NB4 (cell line): ENCODE measurements at places on chromosomes 4 and X.
A peak's percentile ranks its signal among the peaks of the same experiment; 100 is the strongest.

DNA sequence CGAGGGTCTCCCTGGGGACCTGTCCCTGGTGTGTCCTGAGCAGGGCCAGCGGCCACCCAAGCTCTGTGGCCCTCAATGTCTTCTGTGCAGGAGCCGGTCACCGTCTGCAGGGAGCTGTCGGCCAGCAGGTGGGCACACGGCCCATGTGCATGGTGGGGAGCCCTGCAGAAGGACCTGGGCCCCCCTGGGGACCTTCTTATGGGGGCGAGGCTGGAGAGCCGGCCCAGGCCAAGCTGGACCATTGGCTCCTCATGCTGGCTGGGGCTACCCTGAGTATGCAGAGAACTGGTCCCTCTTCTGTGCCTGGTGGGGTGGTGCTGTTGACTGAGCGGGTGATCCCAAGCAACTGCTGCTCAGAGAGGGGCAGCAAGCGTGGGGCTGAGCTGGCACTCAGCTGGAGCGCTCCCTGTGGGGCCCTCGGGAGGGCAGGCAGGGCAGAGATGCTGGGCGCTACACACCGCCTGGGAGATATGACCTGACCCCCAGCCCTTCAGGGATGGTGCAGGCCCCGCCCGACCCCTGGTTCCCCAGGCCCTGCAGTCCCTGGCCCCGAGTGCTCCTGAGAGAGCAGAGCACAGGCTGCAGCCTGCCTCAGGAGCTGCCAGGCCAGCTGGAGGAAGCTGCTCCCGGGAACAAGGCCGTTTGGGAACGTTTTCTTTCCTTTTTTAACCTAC, 14.8 kb downstream of the NAT8L start:
- no peak for DNase-seq

DNA sequence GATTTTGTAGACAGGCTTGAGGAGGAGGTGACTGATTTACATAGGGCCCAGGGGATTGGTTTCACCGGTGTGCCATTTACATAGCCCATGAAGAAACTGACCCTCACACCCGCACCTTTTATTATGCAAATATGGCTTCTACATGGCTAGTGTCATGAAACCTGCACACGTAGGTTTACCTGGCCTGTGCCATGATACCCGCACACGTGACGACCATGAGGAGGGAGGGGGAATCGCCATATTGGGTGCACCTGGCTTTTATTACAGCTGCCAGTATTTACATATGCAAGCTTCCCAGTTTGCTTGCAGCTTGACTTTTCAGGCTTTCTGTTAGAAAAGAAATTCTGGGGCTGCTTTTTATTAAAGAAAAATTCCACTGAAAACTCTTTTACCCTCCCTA, 359.7 kb downstream of the ADAM29 start:
- DNase-seq = no peak

- DNase-seq = no peak
Measured at GRCh38 chr4:59044286-59044900, 1934.2 kb upstream of the IGFBP7 start.

GRCh38 chr4:29948858-29949257, 771.3 kb upstream of the PCDH7 start:
- no peak for DNase-seq

- no peak for DNase-seq
Measured at GRCh38 chr4:180560896-180561295, 1682.3 kb upstream of the TENM3 start.

DNA sequence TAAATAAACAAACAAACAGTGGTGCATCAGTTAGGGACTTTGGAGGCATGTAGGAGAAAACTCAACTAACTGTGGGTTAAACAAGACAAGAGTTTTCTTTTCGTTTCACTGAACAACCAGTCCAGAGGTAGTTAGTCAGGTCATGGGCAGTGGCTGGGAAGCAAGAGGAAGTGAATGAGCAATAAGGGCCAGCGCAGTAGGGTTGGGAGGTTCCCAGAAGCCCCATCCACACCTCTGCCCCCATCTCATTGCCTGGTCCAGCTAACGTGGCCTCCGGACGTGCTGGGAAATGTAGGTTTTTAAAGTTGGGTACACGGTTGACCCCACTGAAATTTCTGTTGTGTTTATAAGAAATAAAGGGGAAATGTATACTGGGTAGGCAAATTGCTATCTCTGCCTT, 8.7 kb downstream of the GLOD5 start:
- DNase-seq = no peak

GRCh38 chr4:180925805-180926204, 1317.4 kb upstream of the TENM3 start:
- DNase-seq = no peak

DNA sequence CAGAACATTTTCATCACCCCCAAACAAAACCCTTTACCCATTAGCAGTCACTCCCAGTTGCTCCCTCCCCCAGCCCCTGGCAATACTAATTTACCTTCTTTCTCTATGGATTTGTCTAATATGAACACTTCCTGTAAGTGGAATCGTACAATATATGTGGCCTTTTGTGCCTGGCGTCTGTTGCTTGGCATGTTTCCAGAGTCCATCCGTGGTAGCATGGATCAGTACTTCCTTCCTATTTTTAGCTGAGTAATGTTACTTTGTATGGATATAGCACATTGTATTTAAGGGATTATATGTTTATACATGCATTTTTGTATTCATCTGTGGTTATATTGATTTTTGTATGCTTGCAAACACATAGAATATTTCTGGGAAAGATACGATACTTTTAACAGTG, 48.2 kb downstream of the PPEF1 start:
- DNase-seq = no peak

DNA sequence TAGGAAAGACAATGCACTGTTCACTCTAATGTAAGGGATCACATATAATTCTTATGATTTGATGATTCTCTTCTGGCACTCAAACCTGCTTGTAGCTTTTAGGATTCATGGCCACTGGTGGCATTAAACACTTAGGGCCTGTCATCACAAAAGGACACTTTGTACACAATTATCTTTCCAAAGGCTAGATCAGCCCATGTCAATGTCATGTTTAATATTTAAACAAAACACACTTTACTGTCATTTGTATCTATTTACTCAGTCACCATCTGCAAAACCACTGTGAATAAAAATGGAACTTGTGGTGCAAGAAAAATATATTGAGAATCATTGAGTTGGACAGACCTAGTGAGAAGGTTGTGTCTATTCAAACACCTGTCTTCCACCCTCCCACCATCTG, 83.6 kb upstream of the TTC29 start:
- no peak for DNase-seq

DNA sequence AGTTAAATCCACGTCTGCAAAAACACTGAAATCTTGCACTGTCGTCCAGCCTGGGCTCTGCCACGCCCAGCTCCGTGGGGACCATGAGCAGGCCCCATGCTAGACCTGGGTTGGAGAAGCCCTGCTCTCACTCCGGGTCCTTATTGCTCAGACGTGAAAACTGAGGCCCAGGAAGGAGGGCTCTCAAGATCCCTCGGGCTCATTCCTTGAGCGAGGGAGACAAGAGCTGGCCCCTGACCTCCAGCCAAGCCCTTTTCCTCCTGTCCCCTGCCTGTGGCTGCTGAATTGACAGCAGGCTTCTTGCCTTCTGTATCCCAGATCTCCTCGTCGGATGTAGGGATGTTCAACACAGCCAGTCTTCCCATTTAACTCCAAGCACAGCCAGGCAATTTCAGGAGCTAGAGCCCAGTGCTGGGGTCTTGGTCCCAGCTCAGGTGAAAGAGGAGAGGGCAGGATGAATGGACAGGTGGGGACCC, 109.5 kb downstream of the CPZ start:
- DNase-seq = no peak

DNA sequence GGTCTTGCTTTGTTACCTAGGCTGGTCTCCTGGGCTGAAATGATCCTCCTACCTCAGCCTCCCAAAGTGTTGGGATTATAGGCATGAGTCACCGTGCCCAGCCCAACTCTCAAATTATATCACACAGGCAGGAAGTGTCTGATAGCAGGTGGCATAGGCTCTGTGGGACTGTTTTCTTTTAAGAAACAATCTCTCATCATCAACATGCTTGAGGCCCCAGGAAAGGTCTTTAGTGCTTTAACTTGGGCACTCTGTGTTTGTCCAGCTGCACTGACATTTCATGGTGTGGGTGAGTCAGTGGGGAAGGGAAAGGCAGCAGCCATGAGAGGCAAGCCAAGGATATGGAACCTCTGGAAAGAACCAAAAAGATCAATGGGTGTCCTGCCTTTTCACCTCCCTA, 88.1 kb upstream of the TSPAN5 start:
- DNase-seq = no peak

- DNase-seq = peak; percentile 3
Measured at GRCh38 chr4:120009731-120010130, 56.9 kb downstream of the MAD2L1 start.

GRCh38 chr4:161444626-161445025, 719.2 kb downstream of the FSTL5 start:
- DNase-seq = no peak

DNA sequence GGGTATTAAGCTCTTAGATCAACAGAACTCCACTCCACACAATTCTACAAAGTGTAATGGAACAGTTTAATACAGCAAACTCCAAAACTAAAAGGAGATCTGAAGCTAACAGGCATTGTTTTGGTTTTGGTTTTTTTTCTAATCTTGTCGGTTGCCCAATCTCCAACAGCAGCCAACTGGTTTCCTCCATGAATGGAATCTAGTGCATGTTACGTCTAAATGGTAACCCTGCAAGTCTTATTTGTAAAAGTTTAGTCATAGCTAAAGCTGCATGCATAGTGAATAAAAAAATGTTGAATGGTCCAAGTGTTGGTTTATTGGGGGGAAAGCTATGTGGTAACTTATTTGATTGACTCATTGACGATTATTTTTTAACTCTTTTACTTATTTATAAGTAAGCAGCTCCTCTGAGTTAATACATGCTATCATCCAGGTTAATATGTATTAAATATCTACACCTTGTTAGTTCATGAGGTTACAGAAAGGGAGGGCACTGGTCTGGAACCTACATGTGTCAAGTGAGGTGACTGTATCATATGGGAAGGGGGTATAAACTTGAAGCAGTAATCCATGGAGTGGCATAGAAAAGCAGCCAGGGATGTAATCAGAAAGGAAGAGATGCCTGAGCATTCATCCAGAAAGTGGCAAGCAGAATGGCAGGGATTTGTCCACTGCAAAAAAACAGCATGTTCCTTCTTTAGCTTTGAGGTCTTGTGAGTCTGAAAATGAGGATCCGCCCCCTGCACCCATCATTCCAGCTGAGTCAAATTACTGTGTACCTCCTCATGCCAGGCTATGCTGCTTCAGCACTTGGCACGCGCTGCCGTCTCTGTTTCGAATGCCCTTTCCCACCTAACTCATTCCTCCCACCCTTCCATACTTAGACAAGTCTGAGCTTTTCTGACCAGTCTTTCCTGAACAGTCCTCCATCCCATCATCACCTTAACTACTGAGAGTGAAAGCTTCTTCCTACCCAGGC, 81.7 kb downstream of the PDGFC start:
- DNase-seq = no peak

- peak; percentile 30 for DNase-seq
Measured at GRCh38 chr4:82801910-82802521, 3.4 kb upstream of the SCD5 start.

DNA sequence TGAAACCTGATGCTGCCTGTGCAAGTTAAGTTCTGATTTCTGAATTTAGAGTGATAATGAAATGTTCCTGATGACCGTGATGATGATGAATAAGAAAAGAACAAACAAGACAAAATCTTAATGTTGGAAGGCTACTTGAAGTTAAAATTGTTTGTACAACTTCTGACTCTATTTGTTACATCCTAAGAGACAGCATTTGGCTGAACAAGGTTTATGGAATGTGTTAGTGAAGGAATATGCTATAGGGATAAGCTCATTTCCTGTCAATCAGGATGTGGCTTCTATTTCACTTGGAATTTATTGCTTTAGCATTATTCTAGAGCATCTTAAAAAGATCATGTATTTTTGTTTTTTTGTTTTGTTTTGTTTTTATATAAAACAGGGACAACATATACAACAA, 267.5 kb downstream of the FAT4 start:
- no peak for DNase-seq

- no peak for DNase-seq
Measured at GRCh38 chr4:16489226-16489625, 263.0 kb upstream of the TAPT1 start.

DNA sequence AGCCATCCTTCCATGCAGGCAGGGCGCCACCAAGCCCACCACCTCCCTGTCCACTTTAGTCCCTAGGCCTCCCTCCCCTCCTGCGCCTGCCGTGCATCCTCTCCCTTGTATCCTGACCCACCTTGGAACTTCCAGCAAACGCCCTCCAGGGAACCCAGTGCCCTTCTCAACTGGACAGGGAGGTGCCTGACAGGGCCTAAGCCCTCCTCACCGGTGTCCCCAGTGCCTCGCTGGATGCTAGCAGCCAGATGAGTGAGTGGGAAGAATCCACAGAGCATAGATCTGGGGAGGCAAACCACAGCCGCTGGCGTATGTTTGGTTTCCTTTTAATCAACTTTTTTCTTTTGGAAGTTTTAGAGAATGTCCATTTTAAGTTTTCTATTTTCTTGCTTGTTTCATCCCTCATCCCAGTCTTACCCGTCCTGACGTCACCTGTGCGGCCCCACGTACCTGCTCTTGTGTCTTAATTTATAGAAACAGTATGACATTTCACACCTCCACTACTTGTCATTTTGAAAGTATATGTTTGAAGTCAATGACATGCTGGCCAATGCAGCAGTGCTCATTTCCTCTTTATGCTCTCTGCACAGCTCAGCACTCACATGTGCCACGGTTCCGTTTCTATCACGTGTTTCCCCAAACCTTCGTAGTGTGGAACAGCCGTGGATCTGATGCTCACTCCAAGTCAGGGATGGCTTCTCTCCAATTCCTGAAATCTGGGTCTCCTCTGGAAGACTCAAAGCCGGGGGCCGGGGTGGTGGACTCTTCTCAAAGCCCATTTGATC, 3.4 kb upstream of the HMX1 start:
- peak; percentile 33 for DNase-seq

DNA sequence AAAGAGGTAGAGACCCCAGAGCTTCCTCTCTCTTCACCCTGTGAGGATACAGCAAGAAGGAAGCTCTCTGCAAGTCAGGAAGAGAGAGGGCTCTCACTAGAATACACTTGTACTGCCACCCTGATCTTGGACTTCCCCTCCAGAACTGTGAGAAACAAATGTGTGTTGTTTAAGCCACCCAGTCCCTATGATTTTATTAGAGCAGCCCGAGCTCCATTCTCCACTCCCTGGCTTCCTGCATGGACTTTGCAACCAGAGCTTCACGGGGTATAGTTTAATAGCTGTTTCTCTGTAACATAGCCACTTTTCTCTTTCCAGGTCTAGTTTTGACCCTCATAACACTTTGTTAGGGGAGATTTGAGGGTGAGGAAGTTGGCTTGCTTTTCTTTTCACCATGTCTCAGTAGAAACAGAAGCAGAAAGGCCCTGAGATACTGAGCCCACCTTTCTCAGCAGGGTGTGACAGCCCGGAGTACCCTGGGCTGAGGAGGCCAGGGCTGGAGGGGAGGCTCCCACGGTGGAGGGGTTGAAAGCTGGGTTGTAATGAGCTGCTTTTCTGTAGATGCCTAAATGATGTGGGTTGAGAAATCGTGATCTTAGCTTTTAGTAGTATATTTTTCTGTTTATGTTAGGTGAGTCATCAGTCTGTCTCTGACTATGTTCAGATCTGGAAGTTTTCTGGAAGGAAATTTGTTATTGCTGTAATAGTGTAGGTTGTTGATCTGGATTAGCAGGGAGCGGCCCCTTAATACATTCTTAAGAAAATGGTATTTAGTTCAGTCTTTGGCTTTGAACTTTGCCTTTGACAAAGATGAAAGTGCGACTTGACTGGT, 118.6 kb downstream of the PTTG2 start:
- peak; percentile 69 for DNase-seq
